Left colon (tissue), 2 donors: ENCODE measurements at places on chromosomes 5 and 9.

GRCh38 chr5:166722939-166723338 is 1568.5 kb upstream of the WWC1 start:
- no peak for DNase-seq

- no peak for DNase-seq
Observed at GRCh38 chr5:138233280-138233679, 20.2 kb upstream of the CDC23 start.

- DNase-seq = peak; percentile 19
Observed at GRCh38 chr5:149062371-149063016, 368 bp downstream of the SH3TC2 start.

DNA sequence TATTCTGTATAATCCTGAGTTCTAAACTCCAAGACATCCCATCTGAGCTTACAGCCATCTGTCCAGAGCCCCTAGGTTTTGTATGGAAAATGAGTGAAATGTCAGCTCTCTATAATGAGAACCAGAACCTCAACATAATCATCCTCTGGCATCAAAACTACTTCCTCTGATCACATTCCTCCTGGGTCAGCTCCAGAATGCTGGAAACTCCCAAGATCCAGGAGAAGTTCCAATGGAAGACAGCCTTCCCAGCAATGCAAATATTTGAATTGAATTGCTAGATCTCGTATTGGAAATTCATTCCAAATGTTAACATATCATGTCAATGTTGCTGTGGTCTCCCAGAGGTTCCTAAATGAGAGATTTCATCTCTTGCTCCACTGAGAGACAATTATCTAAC is 23.8 kb downstream of the C9 start:
- DNase-seq = no peak

DNA sequence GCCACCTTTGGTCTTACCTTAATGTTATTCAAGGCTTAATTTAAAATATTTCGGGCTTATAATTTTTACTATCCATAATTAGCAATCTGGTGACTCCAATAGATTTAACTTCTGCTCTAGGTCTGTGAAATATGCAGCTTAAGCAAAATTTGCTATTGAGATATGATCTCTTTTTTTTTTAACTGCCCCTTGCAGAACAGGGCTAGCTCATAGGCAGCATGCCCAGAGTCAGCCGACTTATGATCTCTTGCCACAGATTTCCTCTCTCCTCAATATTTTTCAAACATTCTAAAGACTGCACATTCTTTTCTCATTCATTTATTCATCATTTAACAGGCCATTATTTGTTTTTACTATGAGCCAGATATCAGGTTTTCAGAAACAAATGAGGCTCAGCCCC is 4.5 kb downstream of the TTC23L start:
- DNase-seq = no peak

GRCh38 chr5:56039985-56040384 is 45.2 kb upstream of the IL6ST start:
- DNase-seq = no peak

DNA sequence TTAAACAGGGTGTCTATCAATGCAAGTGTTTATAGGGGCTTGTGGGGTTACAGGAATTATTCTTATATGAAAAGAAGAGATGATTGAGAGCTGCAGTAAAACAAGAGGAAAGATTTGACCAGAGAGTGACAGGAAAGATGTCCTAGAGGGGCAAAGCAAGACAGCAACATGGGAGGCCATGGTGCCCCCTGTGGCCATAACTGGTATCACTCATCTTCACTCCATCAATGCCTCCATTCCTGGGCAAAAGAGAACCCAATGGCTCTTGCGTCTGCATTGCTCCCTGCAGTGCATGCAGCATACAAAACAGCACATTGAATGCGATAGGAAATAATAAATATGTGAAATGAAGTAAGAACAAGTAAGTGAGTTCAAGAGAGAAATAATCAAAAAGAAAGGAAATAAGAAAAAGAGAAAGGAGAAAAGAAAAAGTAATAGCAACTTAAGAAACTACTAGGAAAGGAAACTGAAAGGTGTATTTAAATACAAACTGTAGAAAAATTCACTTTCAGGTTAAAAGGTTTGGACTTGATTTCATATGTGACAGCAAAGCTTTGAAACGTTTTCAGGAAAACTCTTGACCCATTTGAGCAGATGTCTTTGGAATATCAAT is 206.6 kb downstream of the SEMA5A start:
- no peak for DNase-seq

DNA sequence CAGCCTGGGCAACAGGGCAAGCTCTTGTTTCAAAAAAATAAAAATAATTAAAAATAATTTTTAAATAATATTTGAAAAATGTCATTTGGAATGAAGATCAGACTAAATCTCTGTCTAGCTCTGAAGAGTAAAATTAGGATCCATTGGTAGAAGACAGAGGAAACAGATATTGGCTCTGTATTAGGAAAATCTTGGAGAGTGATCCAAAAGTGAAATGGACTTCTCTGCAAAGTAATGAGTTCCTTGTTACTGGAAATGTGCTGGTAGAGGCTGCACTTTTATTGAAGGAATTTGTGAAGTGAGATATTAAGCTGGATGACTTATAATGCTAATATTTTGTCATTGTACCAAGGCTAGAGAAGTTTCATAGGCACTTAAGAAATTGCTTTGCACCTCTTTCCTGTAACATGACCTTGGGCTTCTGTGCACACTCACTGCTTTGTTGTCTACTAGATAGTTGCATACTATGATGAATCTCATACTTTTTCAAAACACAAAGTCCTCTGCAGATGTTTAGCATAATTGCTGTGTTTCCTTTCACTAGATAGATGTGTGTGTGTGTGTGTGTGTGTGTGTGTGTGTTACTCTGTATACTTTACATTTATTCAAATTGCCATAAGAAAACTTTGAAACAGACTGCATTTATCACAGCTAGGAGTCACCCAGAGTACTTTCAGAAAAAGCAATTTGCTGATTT is 13.1 kb downstream of the THBS4 start:
- DNase-seq = no peak

DNA sequence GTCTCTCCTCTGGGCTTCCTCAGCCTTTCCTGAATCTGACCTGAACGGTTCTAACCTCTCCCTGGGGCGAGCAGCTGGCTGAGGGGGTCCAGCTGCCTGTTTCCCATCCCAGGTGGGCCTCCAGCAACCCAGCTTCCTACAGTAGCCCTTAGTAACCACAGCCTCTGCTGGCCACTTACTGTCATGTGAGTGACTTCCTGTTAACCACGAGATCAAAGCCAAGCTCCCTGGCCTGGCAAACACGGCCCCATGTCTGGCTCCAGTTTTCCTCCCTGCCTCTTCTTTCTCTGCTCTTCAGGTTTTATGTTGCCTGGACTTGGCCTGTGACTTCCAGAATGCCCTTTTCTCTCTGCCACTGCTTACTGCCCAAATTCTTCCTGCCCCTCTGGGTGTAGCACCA is 47.2 kb upstream of the DAB2IP start:
- DNase-seq = no peak

- no peak for DNase-seq
Observed at GRCh38 chr5:68173007-68173406, 42.5 kb upstream of the PIK3R1 start.

DNA sequence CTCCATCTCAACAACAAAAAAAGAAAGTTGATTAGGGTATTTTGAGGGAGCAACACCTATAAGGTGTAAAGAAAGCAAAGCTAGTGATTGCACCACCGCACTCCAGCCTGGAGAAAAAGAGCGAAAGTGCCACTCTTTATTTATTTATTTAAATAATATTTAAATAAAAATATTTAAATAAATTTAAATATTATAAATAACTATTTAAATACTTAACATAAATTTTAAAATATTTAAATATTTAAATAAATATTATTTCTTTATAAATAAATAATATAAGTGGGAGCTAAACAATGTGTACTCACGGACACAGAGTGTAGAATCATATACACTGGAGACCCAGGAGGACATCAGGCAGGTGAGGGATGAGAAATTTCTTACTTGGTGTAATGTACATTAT is 64.4 kb upstream of the TRIO start:
- DNase-seq = no peak

GRCh38 chr9:117325831-117326230 is 89.0 kb downstream of the ASTN2 start:
- no peak for DNase-seq

GRCh38 chr5:67983251-67984110 is 232.1 kb upstream of the PIK3R1 start:
- no peak for DNase-seq

- no peak for DNase-seq
Observed at GRCh38 chr9:134218230-134218629, 53.9 kb upstream of the RNU6ATAC start.

- no peak for DNase-seq
Observed at GRCh38 chr9:108254236-108254635, 601.5 kb downstream of the ACTL7B start.

DNA sequence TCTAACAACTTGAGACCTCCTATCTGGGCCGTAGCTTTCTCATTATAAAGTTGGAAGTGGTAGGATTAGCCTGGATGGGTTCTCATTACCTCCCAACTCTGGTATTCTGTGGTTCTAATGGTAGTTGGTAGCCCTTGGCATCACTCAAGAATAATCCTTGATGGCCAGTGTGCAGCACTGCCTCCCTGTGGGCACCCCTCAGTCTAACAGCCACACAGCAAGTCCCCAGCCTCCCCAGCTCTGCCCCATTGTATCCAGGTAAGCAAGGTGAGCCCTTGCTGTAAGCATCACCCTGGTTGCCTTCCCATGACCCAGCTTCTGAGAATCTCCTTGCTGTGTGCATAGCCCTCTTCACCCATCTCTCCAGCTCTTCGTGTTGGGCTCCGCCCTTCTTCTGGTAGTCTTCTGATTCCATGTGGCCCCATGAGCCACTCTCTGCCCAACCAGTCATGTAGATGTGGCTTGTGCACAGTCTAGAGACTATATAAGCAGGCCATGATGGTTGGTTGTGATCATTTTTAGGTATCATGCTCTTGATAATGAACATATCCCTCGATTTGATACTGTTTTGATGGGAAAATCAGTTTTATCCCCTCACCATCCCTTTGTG is 57.6 kb upstream of the GRHPR start:
- DNase-seq = peak; percentile 30

DNA sequence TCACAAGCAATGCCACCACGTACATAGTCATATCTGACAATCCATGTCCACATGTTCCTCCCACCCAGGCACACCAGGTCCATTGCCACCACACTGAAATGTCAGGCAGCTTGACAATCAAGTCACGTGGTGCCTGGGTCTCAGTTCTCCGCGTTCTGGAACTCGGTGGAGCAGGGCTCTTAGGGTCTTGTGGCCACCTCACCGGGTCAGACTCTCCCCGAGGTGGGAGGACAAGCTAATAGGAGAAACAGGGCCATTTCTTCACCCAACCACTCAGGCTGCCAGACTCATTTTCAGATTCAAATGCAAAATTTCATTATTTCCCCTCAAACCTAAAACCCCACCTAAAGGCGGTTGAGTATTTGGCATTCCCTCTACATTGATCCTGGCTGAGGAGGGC is 200.5 kb upstream of the GAS1 start:
- no peak for DNase-seq

GRCh38 chr5:171858303-171858702 is 72.7 kb downstream of the SMIM23 start:
- DNase-seq = no peak

GRCh38 chr9:137316012-137316981 is 14.2 kb upstream of the NRARP start:
- DNase-seq = peak; percentile 75

DNA sequence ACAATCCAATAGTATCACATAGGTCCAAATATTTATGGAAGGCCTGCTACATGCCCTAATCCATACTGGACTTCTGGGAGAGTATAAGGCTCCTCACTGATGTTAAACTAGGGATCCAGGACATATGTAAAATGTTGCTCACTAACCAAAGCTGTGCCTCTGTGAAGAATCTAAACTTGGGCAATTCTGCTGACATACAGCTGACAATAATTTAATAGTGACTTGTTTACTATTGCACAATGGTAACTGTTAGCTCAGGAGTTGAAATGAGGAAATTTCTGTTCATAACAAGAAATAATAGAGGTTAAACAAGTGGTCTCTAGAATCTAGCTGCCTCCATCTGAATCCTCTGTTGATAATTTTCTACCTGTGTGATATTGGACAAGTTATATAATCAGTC is 14.9 kb upstream of the CTXN3 start:
- DNase-seq = no peak

GRCh38 chr5:160657068-160657507 is 194.9 kb downstream of the ATP10B start:
- DNase-seq = no peak

- peak; percentile 36 for DNase-seq
Observed at GRCh38 chr5:39073767-39074016, 507 bp downstream of the RICTOR start.

DNA sequence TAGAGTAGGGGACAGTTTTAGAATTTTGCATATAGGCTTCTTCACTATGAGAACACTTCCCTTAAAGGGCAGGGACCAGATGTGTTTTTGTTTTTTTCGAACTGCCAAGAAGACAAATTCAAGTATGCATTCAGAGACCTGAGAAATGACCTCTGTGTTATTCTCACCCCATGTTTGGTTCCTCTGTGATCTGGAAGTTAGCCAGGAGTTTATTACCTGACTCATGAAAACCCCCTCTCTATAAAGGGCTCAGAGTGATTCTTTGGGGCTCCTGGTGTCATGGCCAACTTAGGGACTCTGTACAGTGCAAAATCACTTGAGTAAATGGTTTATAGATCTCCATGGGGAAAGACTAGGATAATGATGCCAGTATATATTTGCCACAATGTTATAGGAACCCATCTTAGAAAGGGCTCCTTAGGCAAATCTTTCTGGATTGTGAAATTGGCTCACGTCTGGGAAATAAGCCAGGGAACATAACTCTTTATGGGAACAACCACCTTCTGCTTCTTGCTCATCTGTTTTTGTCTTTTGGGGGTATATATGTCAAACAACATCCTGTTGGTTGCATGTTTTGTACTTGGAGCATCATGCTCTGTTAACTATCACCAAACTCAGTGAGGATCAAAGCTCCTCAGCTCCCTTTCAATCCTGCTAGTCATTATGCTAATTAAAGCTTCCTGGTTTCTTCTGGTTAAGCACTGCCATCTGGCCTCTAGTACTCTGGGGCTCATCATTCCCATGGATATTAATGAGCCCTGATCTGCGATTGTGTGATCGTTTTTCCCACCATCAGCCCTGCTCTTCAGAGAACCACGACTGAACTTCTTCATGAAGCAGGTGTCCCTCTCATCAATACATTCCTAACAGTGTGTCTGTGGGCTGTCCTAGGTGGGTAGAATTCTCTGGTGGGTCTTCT is 173.4 kb upstream of the CDH12 start:
- DNase-seq = no peak

DNA sequence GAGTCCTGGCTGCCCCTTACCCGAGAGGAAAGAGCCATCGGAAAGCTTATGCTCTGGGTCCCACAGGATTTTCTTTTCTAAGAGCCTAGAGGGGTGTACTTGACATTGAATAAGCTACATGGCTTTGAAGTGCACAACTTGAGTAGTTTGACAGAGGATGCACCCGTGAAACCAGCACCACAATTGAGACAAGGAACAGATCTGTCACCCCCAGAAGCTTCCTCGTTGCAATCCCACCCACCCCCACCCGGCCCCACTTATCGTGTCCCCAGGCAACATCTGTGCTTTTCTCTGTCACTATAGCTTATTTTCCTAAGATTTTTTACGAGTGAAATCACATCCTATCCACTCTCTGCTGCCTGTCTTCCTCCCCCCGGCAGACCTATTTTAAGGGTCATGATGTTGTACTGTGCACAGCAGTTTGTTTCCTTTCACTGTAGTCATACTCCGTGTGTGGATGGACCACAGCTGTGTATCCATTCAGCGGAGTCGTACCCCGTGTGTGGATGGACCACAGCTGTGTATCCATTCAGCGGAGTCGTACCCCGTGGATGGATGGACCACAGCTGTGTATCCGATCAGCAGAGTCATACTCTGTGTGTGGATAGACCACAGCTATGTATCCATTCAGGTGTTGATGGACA is 8.8 kb upstream of the FCN2 start:
- DNase-seq = no peak

- no peak for DNase-seq
Observed at GRCh38 chr9:68844157-68844556, 139.1 kb downstream of the PIP5K1B start.
